CD8-positive, alpha-beta memory T cell (primary cell): ENCODE measurements at places on chromosomes 3 and 15. TPM values are rescaled to one million over a fixed set of nuclear protein-coding genes. Genes with fewer than 3 reads are reported as not detected.

GRCh38 chr3:186053954-186054791 is 54.7 kb downstream of the ETV5 start:
- no peak overlapping the region for H3K4me3 ChIP-seq
- no peak for DNase-seq
- no peaks in the 10 kb centered on the region for H3K36me3 ChIP-seq
- no peaks in the 10 kb centered on the region for H3K27me3 ChIP-seq
- no peak overlapping the region for H3K27ac ChIP-seq

DNA sequence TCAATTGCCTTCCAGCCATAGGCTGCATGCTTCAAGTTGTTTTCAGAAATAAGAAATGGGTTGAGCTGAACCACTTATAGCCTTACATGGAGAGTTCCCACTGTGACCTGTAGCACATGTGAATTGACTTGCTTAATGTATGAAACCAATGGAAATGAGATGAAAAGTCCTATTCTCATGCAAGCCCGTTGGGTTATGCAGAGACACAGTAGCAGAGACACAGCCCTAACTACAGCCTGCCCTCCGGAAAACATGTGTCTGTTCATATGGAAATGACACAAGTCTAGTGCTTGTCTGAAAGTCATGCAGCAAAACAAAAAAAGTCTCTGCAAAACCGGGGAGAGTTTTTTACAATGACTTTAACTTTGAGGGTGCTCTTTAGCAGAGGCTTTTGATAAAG is 14.5 kb downstream of the HIGD2B start:
- no peak for DNase-seq
- no peak overlapping the region for H3K4me3 ChIP-seq
- no peaks in the 10 kb centered on the region for H3K27me3 ChIP-seq
- H3K36me3 ChIP-seq = no peaks in the 10 kb centered on the region
- H3K4me1 ChIP-seq = no peaks in the 10 kb centered on the region
- H3K27ac ChIP-seq = no peak overlapping the region

Gene GRK7
- not detected for polyA plus RNA-seq

- H3K27ac ChIP-seq = no peak overlapping the region
- no peaks in the 10 kb centered on the region for H3K27me3 ChIP-seq
- no peak for DNase-seq
- no peak overlapping the region for H3K4me3 ChIP-seq
Measured at GRCh38 chr3:12956316-12956660, 114.9 kb upstream of the RPL32 start.

GRCh38 chr15:93894438-93895036 is 336.8 kb upstream of the MCTP2 start:
- H3K36me3 ChIP-seq = no peaks in the 10 kb centered on the region
- no peak overlapping the region for H3K27ac ChIP-seq
- no peak overlapping the region for H3K4me3 ChIP-seq
- H3K27me3 ChIP-seq = no peaks in the 10 kb centered on the region

GRCh38 chr3:12991861-12992281 is 81.4 kb downstream of the IQSEC1 start:
- peaks cover 48% of the 10 kb centered on the region for H3K4me1 ChIP-seq
- no peak for DNase-seq
- peaks cover 2% of the 10 kb centered on the region for H3K36me3 ChIP-seq
- no peak overlapping the region for H3K27ac ChIP-seq

- peaks cover 9% of the 10 kb centered on the region for H3K36me3 ChIP-seq
- no peaks in the 10 kb centered on the region for H3K27me3 ChIP-seq
- no peaks in the 10 kb centered on the region for H3K4me1 ChIP-seq
- no peak overlapping the region for H3K27ac ChIP-seq
Measured at GRCh38 chr3:140972833-140973232, 31.2 kb downstream of the SLC25A36 start.

DNA sequence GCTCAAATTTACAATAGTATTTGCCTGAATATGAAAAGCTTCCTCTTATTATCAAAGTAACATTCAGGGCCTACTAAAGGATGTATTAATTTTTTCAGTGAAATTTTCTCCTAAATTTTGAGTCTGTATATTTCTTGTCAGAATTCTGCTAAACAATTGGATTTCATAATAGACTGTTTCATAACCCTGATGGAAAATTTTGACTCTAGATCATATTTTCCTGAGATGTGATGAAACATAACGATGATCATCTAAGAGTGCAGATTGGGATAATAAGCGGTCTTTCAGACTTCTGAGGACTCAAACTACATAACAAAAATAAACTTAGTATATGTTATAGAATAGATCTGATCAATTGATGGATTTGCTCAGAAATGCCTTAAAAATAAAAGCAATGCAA is 574.5 kb upstream of the TBL1XR1 start:
- no peaks in the 10 kb centered on the region for H3K27me3 ChIP-seq
- no peak overlapping the region for H3K4me3 ChIP-seq
- no peak overlapping the region for H3K27ac ChIP-seq

GRCh38 chr15:78672285-78673014 is 31.4 kb upstream of the CHRNB4 start:
- H3K27me3 ChIP-seq = no peaks in the 10 kb centered on the region
- H3K4me1 ChIP-seq = no peaks in the 10 kb centered on the region
- no peak overlapping the region for H3K27ac ChIP-seq
- no peak for DNase-seq
- no peak overlapping the region for H3K4me3 ChIP-seq
- no peaks in the 10 kb centered on the region for H3K36me3 ChIP-seq

Gene ARNT2
- polyA plus RNA-seq = not detected

DNA sequence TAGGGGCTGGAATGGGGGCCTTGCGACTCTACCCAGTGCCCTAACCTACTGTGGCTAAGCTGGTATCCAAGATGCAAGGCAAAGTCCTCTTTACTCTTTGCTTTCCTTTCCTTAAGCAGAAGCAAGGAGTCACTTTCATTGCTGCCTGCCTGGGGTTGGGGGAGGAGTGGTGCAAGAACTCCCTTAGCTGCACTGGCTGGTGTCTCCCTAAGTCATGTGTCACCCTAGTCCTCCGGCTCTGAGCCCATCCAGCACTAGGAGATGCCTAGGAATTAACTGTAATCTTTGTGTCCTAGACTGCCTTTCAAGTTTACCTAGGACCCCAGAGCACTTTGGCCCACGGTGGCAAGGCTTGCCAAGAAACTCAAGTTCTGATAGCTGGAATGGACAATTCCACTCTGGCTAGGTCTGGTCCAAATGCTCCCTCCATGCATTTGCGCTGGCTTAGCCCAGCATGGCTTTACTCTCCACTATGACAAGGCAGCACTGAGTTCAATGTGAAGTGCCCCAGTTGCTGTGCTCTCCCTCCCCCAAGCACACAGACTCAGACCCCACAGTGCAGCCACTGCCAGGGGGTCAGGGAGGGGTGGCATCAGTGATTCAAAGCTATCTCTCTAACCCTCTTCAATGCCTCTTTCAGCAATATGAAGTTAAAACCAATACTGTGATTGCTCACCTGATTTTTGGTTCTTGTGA is 58.7 kb downstream of the ESYT3 start:
- no peaks in the 10 kb centered on the region for H3K36me3 ChIP-seq
- DNase-seq = no peak
- no peaks in the 10 kb centered on the region for H3K27me3 ChIP-seq
- no peaks in the 10 kb centered on the region for H3K4me1 ChIP-seq
- no peak overlapping the region for H3K27ac ChIP-seq

- no peak overlapping the region for H3K27ac ChIP-seq
- DNase-seq = no peak
- no peaks in the 10 kb centered on the region for H3K27me3 ChIP-seq
- H3K4me3 ChIP-seq = no peak overlapping the region
- no peaks in the 10 kb centered on the region for H3K36me3 ChIP-seq
Measured at GRCh38 chr15:82945326-82945725, 7.2 kb downstream of the HOMER2 start.
